Foreskin keratinocyte (primary cell): ENCODE measurements at places on chromosomes 1 and 21. TPM values are rescaled to one million over a fixed set of nuclear protein-coding genes. Genes with fewer than 3 reads are reported as not detected.

The NTMT2 gene
- not detected in 2 replicates for total RNA-seq

The RUNX1 gene
- 28.4 and 29.8 TPM in 2 replicates for total RNA-seq

The LGR6 gene
- 0.21 and 0.78 TPM in 2 replicates for total RNA-seq

The TSACC gene
- total RNA-seq = 0.60 and 0.82 TPM in 2 replicates

The WDR64 gene
- total RNA-seq = not detected in 2 replicates

The HENMT1 gene
- total RNA-seq = 1.8 and 2.2 TPM in 2 replicates

The S100A1 gene
- not detected in 2 replicates for total RNA-seq

The LAMC2 gene
- 3,836 and 7,314 TPM in 2 replicates for total RNA-seq

The CD48 gene
- not detected in 2 replicates for total RNA-seq

The CATSPERE gene
- 0.07 and 0.21 TPM in 2 replicates for total RNA-seq

The CRNN gene
- total RNA-seq = not detected in 2 replicates

The OR6N2 gene
- total RNA-seq = not detected in 2 replicates

The GFI1 gene
- total RNA-seq = 0.07 and 0.10 TPM in 2 replicates

The VSIG8 gene
- 0.07 and 0.14 TPM in 2 replicates for total RNA-seq

The F13B gene
- total RNA-seq = not detected in 2 replicates

The LAD1 gene
- 233 and 240 TPM in 2 replicates for total RNA-seq

The CFHR4 gene
- not detected in 2 replicates for total RNA-seq

The FMOD gene
- 0.28 and 0.54 TPM in 2 replicates for total RNA-seq

The BTBD19 gene
- total RNA-seq = 1.6 and 1.9 TPM in 2 replicates

The TMEM82 gene
- total RNA-seq = not detected in 2 replicates

The INSRR gene
- total RNA-seq = not detected in 2 replicates

The PEA15 gene
- 167 and 176 TPM in 2 replicates for total RNA-seq

The LRRC8B gene
- total RNA-seq = 1.2 and 1.3 TPM in 2 replicates

The TNFRSF4 gene
- not detected in 2 replicates for total RNA-seq

The FBXO2 gene
- 30.9 and 35.0 TPM in 2 replicates for total RNA-seq

The FAM78B gene
- total RNA-seq = 0.07 TPM in 1 of 2 replicates, not detected in the other

The GPR161 gene
- 20.8 and 23.6 TPM in 2 replicates for total RNA-seq

The HS2ST1 gene
- total RNA-seq = 14.5 and 15.1 TPM in 2 replicates

The EPB41 gene
- total RNA-seq = 16.1 and 16.8 TPM in 2 replicates

The ARHGEF10L gene
- total RNA-seq = 4.7 and 6.3 TPM in 2 replicates

The DLGAP3 gene
- total RNA-seq = 0.07 TPM in 1 of 2 replicates, not detected in the other

The CHI3L2 gene
- total RNA-seq = 0.28 and 0.48 TPM in 2 replicates

The MYCL gene
- total RNA-seq = 5.6 and 6.1 TPM in 2 replicates

The ACTL8 gene
- total RNA-seq = not detected in 2 replicates
